Epithelial cell of umbilical artery (primary cell): ENCODE measurements at places on chromosomes 4 and X. TPM values are rescaled to one million over a fixed set of nuclear protein-coding genes. Genes with fewer than 3 reads are reported as not detected.

The POF1B gene
- not detected in 2 replicates for total RNA-seq

The PTCHD1 gene
- total RNA-seq = not detected in 2 replicates

The DRD5 gene
- not detected in 2 replicates for total RNA-seq

The DUSP21 gene
- total RNA-seq = not detected in 2 replicates

The DCAF4L1 gene
- total RNA-seq = under 0.01 and 0.15 TPM in 2 replicates

The ZNF185 gene
- 8.4 and 11.0 TPM in 2 replicates for total RNA-seq

The ANOS1 gene
- 0.46 and 0.97 TPM in 2 replicates for total RNA-seq

The GLUD2 gene
- 1.9 and 3.2 TPM in 2 replicates for total RNA-seq

The WDR19 gene
- 18.2 and 22.0 TPM in 2 replicates for total RNA-seq

The CMC4 gene
- total RNA-seq = 7.1 and 10.3 TPM in 2 replicates

The GLRB gene
- total RNA-seq = 4.9 and 9.7 TPM in 2 replicates

The TNIP2 gene
- 80.2 and 98.4 TPM in 2 replicates for total RNA-seq

The SOX3 gene
- not detected in 2 replicates for total RNA-seq

The S100G gene
- total RNA-seq = not detected in 2 replicates

The SHROOM3 gene
- total RNA-seq = 2.6 and 3.6 TPM in 2 replicates
